ENCODE measurements at places on chromosomes 4 and X.

- no peak for DNase-seq
Observed at GRCh38 chr4:112979881-112980421, 69.5 kb upstream of the ANK2 start.

- no peak for DNase-seq
Observed at GRCh38 chrX:21171181-21171580, 203.0 kb upstream of the CNKSR2 start.

- no peak for DNase-seq
Observed at GRCh38 chrX:66022632-66023384, 17.1 kb downstream of the VSIG4 start.

- DNase-seq, result no peak
Observed at GRCh38 chr4:128775916-128776315, 33.6 kb upstream of the JADE1 start.

- DNase-seq, result no peak
Observed at GRCh38 chr4:153332936-153333335, 11.6 kb upstream of the MND1 start.

- DNase-seq, result no peak
Observed at GRCh38 chr4:159383562-159383931, 280.7 kb downstream of the RAPGEF2 start.

DNA sequence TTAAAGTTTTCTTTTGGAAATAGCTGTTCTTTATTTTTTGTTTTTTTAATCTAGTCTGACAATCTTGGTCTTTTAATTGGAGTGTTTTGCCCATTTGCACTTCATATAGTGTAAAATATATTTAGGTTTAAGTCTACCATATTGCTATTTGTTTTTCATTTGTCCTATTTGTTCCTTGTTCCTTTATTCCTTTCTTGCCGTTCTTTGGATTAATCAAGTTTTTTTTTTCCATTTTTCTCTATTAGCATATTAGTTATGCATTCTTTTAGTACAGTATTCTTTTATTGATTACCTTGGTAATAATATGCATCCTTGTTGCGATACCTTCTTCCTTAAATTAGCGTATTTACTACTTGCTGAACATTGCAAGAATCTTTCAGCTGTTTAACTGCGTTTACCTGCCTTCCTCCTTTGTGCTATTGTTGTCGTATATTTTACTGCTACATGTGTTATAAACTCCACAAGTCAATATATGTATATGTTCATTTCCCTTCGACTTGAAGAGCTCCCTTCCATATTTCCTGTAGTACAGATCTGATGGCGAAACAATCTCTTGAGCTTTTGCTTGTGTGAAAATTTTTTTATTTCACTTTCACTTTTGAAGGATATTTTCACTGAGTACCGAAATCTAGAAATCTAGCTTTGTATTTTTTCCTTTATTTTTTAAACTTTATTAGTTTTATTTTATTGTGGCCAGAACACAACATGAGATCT lies 23.9 kb upstream of the RNF212 start:
- no peak for DNase-seq

DNA sequence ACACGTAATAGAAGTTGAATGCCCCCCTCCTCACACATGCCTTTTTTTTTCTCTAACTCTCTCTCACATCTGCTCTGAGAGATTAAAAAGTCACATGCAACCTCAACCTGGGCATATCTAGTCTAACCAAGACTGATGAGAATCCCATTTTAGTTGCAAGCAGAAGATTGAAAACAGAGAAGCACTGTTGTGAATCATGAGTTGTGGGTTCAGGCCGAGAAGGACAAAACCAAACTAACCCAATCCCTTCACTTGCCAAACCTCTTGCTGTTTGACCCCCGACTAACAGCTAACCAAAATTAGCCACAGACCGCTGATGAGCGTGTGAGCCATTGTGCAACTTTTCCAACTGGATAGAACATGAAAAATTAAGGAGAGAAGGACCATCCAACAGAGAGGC lies 31.8 kb downstream of the CXCL1 start:
- no peak for DNase-seq

DNA sequence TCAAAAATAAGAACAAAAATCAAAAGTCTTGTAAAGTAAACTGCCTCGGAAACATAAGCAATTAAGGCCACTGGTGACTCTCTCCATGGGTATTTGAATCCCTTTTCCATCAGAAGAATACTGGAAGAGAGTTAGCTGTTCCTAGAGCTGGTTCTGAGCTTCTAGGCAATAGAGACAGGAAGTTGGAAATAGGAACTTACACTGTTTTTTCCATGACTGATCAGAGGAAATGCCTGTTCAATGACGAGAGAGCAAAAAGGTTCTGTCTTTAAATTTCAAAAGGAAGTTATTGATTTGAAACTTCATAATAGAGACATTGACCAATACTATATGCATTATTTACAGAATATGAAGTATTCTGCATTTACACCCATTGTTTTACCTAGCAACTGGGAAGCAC lies 503.5 kb upstream of the ARX start:
- DNase-seq, result no peak

DNA sequence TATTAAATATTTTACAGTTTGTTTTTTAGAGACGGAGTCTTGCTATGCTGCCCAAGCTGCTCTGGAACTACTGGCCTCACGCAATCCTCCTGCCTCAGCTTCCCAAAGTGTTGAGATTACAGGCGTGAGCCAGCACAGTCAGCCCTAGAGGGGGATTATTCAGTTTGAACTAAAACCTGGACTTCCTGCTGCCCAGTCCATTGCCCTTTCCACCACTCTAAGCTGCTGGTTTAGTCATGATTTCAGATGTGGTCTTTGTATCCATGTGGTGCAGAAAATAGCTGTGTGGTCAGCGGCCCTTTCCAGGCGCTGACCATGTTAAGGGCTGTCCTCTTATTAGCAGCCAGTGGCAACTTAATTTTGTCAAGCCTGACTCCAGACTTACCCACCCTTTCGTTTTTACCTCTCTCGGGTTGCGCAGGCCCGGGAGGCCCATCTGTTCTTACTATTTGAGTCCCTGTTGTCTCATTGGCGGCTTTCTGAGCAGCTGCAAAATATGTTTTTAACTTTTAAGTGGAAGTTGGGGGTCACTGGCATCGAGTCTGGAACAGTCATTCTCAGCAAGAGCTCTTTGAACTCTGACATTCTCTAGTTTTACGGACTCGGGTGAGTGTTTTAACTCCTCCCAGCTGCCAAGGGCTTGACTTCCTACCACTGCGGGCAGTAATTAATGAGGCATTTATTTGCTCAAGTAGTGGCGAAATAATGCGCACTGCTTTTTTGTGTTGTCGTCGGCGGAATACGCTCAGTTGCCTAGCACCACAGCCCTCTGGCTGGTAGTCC lies 773 bp upstream of the VMA21 start:
- no peak for DNase-seq

GRCh38 chr4:165600959-165601683 lies 222.3 kb downstream of the CPE start:
- no peak for DNase-seq

DNA sequence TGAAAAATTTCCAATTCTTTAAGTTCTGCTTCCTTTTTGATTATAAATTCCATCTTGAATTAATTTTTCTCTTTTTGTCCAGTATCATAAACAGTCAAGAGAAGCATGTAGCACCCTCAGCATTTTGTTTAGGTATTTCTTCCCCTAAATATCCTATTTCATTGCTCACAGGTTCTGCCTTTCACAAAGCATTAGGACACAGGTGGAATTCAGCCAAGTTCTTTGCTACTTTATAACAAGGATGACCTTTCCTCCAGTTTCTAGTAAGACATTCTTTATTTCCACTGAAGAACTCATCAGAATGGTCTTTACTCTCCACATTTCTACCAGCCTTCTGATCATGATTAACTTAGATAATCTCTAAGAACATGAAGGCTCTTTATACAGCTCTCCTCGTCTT lies 7.4 kb downstream of the SLC9B1 start:
- DNase-seq, result no peak

DNA sequence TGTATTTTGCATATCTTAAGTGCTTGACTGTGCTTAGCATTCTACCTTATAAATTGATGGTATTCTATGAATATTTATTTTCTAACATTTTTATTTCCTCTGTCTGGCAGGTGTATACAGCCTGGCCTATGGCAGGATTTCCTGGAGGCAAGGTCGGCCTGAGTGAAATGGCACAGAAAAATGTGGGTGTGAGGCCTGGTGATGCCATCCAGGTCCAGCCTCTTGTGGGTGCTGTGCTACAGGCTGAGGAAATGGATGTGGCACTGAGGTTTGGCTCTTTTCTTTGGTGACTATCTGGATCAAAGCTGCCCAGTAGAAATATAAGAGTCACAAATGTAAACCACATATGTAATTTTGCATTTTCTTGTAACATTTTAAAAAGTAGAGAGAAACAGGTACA lies 6.5 kb upstream of the NUDT6 start:
- no peak for DNase-seq

DNA sequence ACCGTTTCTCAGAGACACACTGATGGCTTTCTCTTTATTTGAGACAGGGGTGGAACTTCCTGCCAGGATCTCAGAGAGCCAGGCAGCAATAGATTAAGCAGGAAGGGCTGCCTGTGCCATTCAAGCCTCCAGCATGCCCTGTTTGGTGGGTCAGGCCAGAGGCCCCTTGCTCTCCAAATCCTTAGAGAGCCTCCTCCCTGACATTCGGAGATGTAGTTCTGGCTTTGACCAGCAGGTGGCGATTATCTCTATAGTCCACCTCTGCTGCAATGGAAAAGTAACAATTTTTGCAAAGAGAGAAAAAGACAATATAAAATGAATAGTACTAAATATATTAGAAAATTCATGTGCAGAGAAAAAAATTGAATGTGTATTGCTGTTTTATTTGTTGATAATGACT lies 93.9 kb downstream of the NXF2B start:
- DNase-seq, result no peak

DNA sequence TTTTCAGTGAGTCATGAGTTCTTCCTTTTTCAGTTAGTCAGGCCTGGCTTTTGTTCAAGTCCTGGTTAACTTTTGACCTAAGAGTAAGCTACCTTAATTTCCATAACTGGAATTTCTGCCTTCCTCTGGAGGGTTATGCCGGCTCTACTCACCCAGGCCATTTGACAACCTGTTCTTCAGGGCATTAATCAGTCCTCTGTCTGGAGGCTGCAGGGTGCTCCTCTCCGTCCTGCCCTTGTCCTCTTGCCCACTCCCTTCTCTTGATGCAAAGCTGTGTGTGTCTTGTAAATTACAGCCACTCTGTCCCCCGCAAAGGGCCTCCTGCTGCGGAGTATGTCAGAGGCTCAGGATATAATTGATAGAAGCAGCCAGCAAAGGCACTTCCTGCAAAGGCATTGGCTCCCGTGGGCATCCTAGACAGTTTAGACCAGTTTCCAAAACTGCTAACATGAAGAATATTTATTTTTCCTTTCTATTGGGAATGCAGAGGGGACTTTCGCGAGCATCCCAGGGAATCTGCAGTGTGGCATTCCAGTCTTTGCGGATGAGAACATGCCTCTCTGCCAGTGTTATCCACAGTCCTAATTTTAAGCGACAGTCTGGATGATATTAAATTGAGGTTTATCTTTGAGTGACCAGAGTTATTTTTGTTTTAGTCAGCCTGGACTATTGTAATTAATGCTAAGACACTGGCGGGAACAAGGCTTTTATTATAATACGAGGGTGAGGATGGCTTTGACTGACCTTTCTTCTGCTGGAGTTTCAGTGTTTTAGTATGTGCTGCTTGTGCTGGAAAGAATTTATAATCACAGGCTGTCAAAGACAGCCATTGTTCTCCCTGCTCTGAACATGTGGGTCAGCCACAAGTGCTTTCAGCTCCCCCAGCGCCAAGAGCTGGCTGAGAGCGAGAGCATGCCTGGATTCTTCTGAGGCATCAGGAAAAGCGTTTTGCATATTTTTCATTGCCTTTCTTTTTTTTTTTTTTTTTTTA lies 74.2 kb downstream of the LIMCH1 start:
- no peak for DNase-seq

DNA sequence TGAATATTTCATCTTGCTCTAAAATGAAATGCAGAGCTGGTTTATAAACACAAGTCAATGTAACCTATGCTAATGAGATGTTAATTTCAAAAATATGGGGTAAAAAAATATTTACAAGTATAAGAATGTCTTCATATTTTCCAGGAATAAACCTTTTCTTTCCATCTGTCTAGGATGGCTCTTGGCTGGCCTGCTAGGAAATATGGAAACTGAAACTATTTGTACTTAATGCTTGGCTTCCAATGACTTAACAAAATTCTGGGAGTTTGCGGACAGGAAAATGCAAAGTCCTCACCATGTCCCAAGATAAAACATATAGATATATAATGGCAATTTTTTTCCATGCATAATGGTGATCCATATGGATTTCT lies 168.1 kb downstream of the SCFD2 start:
- no peak for DNase-seq

GRCh38 chr4:65960751-65961150 lies 290.5 kb upstream of the EPHA5 start:
- DNase-seq, result no peak

GRCh38 chr4:129092631-129093190 lies 628 bp downstream of the SCLT1 start:
- no peak for DNase-seq

GRCh38 chrX:151923648-151924047 lies 11.0 kb downstream of the MAGEA4 start:
- DNase-seq, result no peak

Measured in cortex of kidney (tissue), 1 donor.